Aorta (tissue), 5 donors: ENCODE measurements at places on chromosomes 3 and 15.

DNA sequence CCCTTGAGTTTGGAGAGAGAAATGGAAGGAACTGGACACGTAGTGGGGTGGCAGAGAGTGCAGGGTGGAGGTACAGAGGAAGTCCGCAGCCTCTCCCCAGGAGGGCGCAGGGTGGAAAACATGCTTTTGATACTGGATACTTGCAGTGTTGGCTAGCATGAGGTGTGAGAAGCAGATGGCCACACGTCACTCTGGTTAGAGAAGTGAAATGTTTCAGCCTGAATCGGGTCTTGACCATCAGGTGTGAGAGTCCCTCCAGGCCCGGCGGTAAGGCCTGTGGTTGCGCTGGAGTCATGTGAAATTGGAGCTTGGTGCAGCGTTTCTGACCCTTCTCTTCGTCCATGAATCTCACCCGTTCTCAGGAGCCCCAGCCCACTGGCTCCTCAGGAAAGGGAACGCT lies 93.1 kb downstream of the GABRG3 start:
- no peak for DNase-seq

- no peak for DNase-seq
Measured at GRCh38 chr15:74043425-74044266, 38.7 kb downstream of the GOLGA6A start.

- no peak for DNase-seq
Measured at GRCh38 chr15:89621547-89621946, 33.7 kb downstream of the KIF7 start.

DNA sequence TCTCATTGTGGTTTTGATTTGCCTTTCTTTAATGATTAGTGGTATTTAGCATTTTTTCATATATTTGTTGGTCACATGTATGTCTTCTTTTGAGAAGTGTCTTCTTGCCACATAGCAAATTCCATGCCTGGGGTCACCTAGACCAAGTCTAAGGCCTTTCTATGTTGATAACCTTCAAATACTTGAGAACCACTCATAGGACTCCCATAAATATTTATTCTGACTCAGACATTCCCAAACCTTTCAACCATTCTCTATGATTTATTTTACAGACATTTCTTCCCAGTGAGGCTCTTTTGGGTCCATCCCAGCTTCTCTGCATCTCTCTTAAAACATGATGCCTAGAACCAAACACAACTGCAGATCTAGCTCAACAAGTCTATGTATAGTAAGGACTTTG lies 69.2 kb downstream of the ATP8B4 start:
- DNase-seq: no peak

DNA sequence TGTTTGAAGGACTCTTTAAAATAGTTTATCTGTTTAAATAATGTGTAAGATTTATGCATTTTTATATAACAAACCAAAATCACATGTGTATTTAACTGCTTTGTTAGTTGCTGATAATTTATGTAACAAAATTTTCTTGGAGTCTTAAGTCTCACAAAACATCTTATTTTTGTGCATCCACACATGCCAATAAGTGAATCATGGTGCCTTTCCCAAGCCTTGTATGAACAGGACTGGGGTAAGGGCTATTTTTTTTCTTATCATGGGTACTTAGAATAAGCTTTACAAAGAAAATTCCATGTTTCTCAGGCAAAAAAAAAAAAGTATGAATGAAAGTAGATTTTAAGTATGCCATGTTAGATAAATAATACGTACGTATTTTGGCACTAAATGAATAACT lies 132.9 kb upstream of the LRRFIP2 start:
- no peak for DNase-seq

DNA sequence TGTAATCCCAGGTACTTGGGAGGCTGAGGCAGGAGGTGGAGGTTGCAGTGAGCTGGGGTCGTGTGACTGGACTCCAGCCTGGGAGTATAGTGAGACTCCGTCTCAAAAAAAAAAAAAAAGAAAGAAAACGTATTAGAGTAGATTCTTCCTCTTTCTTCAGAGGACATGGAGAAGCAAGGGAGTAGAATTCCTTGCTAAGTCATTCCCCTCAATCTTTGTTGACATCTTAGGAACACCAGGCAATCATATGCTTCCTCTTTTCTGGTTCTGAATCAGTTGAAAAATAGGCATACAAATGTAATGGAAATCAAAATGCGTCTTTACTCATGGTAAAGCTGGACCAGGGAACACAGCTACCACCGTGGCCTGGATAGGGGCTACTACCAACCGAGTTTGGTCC lies 38.3 kb upstream of the ATOSA start:
- no peak for DNase-seq

- DNase-seq: no peak
Measured at GRCh38 chr15:80267658-80268057, 15.6 kb upstream of the CTXND1 start.

DNA sequence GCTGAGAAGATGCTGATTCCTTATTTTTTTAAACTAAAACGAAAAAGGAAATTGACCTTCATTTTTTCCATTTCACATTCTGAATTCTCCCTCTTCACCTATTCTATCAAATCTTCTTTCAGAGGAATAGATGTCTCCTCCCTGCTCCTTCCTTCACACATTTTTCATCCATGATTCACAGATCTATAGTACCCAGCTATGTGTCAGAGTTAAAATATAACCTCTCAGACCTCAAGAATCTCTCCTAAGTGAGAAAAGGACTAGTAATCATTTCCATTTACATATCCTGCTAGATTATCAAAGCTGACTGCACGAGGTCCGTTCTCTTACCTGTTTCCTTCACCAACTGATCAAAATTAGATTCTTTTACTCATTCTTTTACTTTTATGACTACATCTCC lies 1297.6 kb upstream of the ALCAM start:
- DNase-seq: no peak

DNA sequence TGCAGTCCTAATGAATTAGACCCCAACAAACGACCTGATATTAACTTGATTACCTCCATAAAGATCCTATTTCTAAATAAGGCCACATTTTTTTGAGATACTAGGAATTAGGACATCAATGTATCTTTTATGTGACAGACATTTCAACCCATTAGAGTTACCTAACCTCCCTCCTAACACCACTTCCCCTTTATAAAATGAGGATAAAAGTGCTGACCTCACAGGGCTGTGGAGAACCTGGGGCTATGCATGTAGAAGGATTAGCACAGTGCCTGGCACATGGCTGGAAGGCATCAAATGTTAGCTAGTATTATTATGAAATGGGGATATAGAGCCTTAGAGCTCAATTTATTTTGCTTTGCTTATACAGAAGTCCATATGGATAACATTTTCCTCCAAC lies 53.5 kb upstream of the LRRN1 start:
- no peak for DNase-seq

DNA sequence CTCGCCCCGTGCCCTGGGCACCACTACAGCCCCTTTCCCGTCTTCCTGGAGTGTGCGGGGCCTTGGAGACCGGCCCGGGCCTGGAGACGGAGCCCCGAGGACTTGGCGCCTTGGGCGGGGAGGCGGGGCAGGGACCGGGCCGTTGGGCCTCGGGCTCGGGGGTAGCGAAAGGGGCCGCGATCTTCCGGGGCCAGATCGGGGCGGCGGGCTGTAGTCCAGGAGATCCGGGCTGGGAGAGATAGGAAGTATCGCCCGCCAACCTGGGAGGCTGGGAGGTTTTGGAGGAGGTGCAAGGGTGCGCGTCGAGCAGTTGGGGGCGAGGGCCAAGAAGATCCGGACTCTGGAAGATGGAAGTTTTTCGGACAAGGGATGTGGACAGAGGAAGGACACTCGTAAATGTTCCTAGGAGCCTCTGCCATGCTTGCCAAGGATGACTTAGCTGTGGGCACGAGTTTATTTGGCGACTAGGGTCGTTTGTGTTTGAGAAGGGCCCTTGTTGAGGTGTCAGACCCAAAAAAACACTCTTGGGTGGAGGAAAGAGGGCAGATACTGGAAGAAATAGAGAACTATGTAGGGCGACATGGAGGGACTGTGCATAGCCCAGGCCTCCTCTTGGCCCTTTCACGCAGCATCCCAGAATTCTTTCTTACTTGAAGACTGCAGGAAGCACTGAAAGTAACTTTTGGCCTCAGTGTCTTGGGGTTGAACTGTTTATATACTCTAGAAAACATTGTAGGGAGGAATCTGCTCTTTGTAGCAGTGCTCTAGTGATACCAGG lies 712 bp downstream of the RTF1 start:
- DNase-seq: peak; percentile 84

- DNase-seq: peak; percentile 41
Measured at GRCh38 chr15:89475661-89476060, 20.7 kb downstream of the RHCG start.

DNA sequence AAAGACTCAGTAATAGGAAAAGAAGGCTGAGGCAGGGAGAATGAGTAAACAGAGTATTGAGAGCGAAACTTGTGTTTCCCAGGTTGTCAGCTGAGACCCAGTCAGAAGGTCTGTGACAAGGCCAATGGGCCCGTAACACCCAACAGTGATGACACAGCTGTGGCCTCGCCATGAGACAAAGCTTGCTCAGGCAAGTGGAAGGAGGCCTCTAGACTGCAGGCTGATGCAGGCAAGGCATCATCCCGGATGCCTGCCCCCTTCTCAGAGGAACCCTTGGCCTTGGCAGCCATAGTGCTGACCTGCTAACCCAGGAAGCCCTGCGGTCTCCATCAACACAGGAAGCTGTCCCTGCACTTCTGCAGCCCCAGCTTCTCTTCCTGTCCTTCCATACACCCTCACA lies 15.4 kb downstream of the RAB6B start:
- no peak for DNase-seq
